Activated gamma-delta T cell treated with Interleukin-2 at 50 U/mL for 16 hours (primary cell): ENCODE measurements at places on chromosomes 1 and 21.

GRCh38 chr21:31084689-31085088 lies 46.4 kb upstream of the KRTAP19-8 start:
- no peak for DNase-seq

DNA sequence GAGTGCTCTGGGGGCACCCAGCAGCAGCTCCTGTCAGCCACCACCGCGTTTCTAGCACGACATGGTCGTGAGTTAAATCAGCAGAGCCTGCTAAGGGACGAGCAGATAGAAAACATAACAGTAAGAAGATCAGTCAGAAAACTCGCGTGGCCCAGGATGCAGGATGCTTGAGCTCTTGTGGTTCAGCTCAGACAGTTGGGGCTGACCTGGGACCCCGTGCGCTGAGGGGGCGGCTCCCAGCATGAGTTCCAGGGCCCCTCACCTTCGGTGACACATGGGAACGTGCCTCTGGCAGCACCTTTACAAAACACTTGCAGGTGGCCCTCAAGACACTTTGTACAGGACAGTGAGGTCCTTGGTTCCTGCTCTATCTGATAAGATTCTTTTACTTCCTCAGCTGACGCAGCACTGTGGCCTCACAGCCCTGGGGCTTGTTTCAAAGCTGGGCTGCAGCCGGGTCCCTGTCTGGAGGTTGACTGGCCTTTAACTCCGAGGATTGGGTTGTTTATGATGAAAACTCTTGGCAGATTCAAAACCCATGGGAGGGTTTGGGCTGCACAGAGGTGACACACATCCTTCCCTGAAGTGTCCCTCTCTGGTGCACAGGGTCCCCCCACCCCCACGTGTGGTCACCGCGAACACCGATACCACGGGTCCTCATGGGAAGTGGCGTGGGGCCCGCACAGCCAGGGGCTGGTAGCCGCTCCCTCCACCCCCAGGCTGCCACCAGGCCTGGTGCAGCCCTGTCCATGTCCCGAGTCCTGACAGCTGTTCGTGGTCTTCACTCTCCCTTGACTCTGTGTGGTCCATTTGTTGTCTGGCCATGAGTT lies 65.3 kb upstream of the COL6A1 start:
- no peak for DNase-seq

- no peak for DNase-seq
Measured at GRCh38 chr1:81880781-81881180, 80.0 kb downstream of the ADGRL2 start.

DNA sequence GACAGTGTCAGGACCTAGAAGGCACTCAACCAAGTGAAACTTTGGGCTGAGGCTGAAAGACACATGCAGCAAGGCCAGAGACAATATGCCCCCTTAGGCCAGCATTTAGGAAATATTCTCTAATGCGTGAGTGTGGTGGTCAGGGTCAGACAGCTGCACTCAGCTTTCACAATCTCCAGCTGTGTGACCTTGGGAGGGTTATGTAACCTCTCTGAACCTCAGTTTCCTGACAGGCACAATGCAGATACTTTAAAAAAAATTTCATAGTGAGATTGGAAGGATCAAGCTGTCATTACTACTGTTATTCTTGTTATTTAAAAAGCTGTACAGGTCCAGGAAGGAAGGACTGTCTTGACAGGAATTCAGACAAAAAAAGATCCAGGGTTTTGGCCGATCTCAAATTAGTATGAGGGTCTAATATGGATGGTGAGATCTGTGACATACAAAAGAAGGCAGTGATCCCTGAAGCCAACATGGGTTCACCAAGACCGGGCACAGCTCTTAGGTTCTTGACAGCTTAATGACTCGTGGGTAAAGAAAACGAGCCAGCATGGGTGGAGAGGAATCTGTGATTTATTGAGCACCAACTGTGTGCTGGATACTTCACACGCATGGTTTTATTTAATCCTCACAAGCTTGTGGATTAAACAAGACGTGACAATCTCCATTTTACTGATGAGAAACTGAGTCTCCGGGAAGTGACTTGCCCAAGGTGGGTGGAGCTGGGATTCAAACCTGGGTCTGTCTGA lies 54.6 kb upstream of the POU3F1 start:
- no peak for DNase-seq

- DNase-seq = peak; percentile 55
Measured at GRCh38 chr1:152461544-152461943, 47.5 kb upstream of the CRNN start.

- no peak for DNase-seq
Measured at GRCh38 chr1:40312238-40313205, 4.6 kb downstream of the COL9A2 start.

GRCh38 chr1:33301273-33301984 lies 19.5 kb downstream of the A3GALT2 start:
- no peak for DNase-seq

DNA sequence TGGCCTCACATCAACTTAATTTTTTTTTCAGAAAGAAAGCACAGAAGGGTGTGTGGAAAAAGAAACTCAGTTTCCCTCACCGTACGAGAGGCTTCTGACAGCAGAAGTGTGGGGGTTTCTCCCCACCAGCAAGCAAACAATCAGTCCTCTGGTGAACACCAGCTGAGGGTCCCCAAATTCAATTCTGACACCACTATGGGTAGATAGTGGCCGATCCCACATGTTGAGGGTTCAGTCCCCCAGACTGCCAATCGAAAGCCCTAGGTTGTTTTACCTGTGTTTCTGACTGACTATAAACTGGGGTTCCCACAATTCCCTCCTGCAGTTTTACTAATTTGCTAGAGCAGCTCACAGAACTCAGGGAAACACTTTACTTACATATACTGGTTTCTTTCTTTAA lies 2.1 kb downstream of the IFI6 start:
- DNase-seq = no peak

DNA sequence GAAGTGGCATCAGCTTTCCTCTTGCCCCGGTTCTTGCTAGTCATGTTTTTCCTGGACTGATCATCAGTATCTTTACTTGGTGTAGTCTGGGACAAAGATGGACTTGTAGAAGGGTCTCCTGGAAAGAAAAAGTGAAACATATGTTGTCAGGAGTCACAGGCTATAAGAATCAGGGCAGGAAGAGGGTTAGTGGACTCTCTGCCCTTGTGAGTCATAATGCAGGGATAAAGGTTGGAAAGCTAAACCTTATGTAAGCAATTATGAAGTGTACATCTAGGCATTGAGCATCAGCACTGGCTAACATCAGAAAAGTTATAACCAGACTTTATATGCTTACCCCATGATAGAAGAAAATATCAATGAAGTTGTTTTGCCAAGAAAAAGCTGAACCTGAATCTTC lies 51.2 kb downstream of the XKR8 start:
- no peak for DNase-seq

DNA sequence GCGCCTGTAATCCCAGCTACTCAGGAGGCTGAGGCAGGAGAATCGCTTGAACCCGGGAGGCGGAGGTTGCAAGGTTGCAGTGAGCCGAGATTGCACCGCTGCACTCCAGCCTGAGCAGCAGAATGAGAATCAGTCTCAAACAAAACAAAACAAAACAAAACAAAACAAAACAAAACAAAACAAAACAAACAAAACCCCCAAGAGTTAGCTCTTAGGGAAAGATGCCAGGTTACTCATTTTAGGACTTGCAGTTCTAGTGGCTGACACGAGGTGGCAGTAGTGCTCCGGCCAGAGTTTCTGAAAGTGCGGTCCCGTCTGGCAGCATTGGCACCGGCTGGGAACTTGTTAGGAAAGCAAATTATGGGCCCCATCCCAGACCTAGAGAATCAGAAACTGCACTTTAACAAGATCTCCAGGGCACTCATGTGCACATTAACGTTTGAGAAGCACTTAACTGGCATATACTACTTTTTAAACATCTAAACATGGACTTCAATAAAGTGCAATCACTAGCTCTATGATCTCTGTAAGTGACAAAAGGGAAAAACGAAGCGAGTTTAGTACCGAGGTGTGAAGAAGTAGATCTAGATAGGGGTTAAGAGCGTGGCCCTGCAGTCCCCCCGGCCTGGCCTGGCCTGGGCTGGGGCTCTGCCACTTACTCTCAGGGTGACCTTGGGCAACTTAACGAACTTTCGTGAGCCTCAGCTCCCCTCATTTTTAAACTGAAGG lies 41.9 kb upstream of the TNFRSF1B start:
- DNase-seq = peak; percentile 76

GRCh38 chr1:178168536-178168935 lies 74.6 kb downstream of the RASAL2 start:
- DNase-seq = no peak

- DNase-seq = peak; percentile 43
Measured at GRCh38 chr1:110339407-110340206, 430 bp downstream of the RBM15 start.

DNA sequence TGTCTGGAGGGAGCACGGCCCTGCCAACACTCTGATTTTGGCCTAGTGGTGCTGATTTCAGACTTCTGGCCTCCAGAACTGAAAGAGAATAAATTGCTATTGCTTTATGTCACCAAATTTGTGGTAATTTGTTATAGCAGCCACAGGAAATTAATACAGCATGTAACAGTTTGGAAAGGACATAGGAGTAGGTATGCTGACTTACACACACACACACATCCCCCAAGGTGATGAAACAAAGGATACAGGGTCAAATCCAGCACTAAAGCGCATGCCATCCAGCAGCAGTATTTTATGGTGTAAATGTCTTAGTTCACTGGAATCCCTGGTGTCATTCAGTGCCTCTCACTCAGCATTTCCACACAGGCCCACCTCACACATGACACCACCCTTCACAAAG lies 72.2 kb upstream of the MAN1A2 start:
- DNase-seq = no peak

DNA sequence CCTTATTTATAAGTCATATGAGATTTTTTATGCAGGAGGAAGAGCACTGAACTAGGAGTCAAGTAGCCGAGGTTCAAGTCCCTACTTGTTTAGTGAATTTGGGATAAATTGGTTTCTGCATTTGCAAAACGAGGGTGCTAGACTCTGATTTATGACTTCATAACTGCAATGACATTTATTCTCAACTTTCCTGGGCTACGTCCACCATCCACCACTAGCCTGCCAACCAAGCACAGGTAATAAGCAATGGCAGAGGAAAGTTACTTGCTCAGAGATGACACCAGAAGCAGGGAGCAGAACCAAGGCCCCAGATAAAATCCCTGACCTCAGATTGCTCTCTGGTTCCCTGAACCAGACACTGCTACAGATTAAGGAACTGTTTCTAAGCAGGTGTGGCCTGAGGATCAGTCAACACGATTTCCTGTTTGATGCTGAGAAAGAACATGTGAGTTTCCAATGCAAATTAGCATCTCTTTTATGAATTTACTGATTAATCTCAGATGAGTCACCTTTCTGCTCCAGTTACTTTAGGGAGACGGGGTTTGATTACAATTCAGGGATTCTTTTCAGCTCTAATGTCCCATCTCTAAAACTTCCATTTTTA lies 52.7 kb downstream of the PLPP3 start:
- DNase-seq = no peak

- no peak for DNase-seq
Measured at GRCh38 chr1:218823291-218823900, 350.3 kb upstream of the LYPLAL1 start.

- no peak for DNase-seq
Measured at GRCh38 chr1:184909019-184909418, 65.3 kb downstream of the NIBAN1 start.

GRCh38 chr1:234748713-234749112 lies 138.7 kb upstream of the IRF2BP2 start:
- DNase-seq = no peak

- no peak for DNase-seq
Measured at GRCh38 chr1:10599194-10599861, 124.6 kb downstream of the PEX14 start.

DNA sequence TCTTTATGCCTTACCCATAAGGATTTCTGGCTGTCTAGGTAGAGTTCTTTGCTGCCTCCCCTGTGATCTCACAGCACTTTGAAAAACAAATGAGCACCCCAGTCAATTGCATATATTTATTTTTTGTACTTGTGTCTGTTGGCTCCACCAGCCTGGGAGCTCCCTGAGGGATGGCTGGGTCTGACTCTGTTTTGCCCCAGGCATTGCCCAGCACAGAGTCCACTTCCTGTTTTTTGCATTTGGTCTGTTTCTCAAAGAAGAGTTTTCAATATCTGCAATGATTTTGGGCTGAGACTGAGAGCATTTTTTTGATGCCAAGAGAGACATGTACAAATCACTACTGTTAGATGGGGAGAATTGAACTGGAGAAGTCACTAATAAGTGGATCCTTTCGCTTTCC lies 125.0 kb downstream of the FOXD2 start:
- no peak for DNase-seq

DNA sequence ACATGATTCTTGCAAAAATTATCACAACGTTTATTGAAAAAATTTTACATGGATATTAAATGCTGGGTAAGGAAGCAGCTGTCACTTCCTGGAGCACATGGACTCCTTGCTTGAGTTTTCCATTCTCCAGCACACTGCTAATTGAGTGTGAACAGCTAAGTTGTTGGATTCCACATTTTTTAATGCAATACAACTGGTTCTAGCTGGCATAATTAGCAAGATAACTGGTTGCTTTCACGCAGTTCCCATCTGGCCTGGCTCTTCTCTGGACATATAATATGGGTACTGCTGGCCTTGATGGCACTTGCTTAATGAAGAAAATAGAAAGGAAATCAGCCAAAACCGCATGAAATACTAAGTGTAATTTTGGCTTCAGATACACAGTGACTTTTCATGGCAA lies 26.6 kb downstream of the RGS21 start:
- no peak for DNase-seq

DNA sequence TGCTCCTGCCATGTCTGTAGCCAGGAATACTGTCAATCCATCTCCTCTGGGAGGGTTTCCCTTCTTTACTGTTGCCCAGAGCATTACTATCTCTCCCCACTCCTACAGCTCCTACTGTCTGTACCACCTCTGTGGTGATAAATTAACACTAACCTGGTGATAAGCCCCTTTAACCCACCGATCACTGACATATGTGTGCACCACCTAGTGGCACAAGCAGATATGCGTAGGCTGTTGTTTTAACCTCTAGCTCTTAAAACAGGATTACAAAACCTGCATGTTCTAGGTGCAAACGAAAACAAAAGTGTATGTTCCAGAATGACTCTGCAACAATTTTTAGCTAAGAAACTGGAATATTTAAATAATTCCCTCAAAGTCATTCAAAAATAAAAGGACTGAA lies 93.9 kb upstream of the BEND5 start:
- DNase-seq = no peak
